ENCODE measurements at places on chromosomes 1 and 21. TPM values are rescaled to one million over a fixed set of nuclear protein-coding genes. Genes with fewer than 3 reads are reported as not detected.

DNA sequence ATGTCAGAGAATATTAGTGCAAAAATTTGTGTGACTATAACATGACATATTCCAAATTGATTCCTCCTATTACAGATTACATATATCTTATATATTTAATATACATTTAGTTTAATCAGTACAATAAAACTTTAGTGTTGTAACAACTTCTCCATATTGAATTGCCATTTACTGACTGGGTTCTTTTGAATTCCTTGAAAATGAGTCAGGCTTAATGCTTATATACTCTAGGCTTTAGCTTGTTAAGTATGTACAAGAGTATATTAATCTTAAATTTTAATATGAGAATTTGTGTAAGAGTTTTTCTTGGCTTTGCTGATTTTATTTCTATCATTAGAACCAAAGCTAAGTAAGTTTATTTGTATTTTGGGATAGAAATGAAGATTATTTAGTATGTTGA lies 40.3 kb downstream of the XPR1 start:
- no peak overlapping the region for H3K4me3 ChIP-seq
- no peaks in the 10 kb centered on the region for H3K36me3 ChIP-seq
- no peak for DNase-seq
- no peaks in the 10 kb centered on the region for H3K27me3 ChIP-seq
- no peak overlapping the region for H3K27ac ChIP-seq

Gene RNU11
- not detected for total RNA-seq

Gene THEM5
- total RNA-seq = not detected

GRCh38 chr21:31952828-31953227 lies 80.0 kb downstream of the HUNK start:
- no peak overlapping the region for H3K27ac ChIP-seq
- no peak overlapping the region for H3K4me3 ChIP-seq
- no peaks in the 10 kb centered on the region for H3K4me1 ChIP-seq

DNA sequence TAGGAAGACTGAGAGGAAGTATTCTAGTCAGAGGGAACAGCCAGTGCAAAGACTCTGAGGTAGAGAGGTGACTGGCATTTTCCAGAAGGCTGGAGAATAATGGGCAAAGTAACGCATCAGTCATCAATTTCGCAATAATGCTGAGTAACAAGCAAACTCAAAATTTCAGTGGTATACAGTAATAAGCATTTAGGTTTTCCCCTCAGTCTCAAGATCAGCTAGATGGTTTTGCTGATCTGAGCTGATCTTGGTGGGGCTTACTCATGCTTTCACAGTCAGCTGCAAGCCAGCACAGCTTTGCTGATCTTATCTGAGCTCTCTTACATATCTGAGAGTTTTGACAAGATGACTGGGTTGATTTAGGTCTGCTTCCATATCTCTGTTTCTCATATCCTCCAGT lies 108.7 kb downstream of the TSEN15 start:
- H3K27me3 ChIP-seq = no peaks in the 10 kb centered on the region
- no peaks in the 10 kb centered on the region for H3K36me3 ChIP-seq
- H3K27ac ChIP-seq = no peak overlapping the region
- no peak overlapping the region for H3K4me3 ChIP-seq
- no peak for DNase-seq

GRCh38 chr21:42619166-42619565 lies 34.3 kb upstream of the PDE9A start:
- H3K4me1 ChIP-seq = peaks cover 8% of the 10 kb centered on the region
- H3K4me3 ChIP-seq = no peak overlapping the region
- DNase-seq = no peak
- H3K36me3 ChIP-seq = no peaks in the 10 kb centered on the region

- peaks cover 19% of the 10 kb centered on the region for H3K4me1 ChIP-seq
- H3K27me3 ChIP-seq = no peaks in the 10 kb centered on the region
- H3K4me3 ChIP-seq = peak overlapping the region; percentile 19
- DNase-seq = peak; percentile 88
- H3K36me3 ChIP-seq = no peaks in the 10 kb centered on the region
Measured at GRCh38 chr1:27044613-27045151, 32.0 kb upstream of the TENT5B start.

DNA sequence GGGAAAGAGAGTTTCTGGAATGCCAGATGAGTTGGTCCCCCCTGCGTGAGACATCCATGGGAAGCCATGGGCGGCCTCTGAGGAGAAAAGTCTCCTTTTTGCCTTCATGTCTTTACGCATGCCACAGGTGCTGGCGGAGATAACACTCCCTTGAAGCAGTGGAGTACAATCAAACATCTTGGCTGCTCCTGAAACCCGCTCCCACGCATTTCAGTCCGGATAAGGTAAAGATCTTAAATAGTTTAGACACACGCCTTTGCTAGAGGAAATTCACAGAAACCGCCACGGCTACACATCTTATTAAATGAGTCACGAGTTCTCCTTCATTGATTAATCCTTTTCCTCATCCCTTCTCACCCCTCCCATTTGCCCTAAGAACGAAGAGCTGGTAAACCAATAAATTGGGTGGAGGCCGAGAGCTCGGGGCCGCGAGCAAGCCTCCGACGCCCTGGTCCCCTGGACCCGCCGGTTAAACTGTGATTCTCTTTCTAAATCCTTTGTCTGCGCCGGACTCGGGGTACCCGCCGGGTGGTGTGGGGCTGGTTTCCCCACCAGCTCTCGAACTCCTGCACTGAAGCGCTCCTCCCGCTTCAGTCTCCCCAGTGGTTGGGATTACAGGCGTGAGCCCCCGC lies 6.6 kb upstream of the ZNF669 start:
- peak overlapping the region; percentile 85 for H3K27ac ChIP-seq
- no peaks in the 10 kb centered on the region for H3K36me3 ChIP-seq
- H3K27me3 ChIP-seq = no peaks in the 10 kb centered on the region
- peak overlapping the region; percentile 61 for H3K4me3 ChIP-seq

Gene CR1L
- 1.3 TPM for total RNA-seq

- H3K4me1 ChIP-seq = peaks cover 17% of the 10 kb centered on the region
- no peak for DNase-seq
- no peaks in the 10 kb centered on the region for H3K27me3 ChIP-seq
Measured at GRCh38 chr1:16242556-16243214, 5.7 kb upstream of the CPLANE2 start.

All from lower lobe of right lung (tissue), 2 donors.